ENCODE measurements at places on chromosomes 12 and 14.
A peak's percentile ranks its signal among the peaks of the same experiment; 100 is the strongest.

DNA sequence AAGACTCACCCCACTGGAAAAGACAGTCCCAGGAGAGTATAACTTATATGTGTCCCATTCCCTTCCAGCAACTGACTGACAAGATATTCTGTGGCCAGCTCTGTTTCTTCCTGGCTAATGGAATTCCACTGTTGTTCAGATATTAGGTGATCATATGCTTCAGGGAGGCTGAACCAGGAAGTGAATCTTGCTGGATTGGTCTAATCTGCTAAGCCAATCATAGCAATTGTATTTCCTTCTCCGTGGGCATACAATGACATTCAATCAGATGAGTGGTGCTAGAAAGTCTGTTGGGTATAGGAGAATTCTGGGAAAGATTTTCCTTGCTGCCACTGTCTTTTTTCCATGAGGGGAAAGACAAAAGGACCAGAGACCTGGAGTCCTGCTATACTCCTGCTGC is 12.1 kb downstream of the PYGL start:
- H3K4me3 ChIP-seq = no peak overlapping the region
- no peak overlapping the region for H3K27ac ChIP-seq
- no peaks in the 10 kb centered on the region for H3K27me3 ChIP-seq

DNA sequence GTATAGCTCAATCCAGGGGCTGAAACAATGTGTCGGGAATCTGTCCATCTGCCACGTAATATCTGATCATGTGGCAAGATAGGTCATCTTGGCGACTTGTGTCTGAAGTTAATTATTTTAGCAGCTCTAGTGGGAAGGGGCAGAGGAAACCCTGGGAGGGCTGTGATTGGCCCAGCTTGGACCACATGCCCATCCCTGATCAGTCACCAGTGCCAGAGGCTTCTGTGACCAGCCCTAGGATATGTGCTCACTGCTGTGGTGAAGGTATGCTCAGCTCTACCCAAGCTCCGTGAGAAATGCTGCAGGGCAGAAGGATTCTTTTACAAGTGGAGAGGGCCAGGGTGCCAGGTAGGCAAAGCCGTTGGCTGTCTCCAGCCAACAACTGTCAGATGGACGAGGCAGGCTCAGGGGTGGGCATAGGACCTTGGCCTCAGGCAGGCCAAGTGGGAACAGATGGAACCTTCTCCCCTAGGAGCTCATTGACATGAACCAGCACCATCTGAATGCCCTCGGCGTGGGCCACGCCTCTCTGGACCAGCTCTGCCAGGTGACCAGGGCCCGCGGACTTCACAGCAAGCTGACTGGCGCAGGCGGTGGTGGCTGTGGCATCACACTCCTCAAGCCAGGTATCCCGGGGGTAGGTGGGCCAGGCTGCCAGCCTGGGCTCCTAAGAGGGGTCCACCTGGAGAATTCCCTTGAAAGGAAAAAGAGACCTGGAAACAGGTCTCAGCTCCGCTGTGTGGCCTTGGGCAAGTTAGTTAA is 21.1 kb downstream of the MVK start:
- peaks cover 8% of the 10 kb centered on the region for H3K4me1 ChIP-seq
- H3K27ac ChIP-seq = no peak overlapping the region
- no peaks in the 10 kb centered on the region for H3K27me3 ChIP-seq
- DNase-seq = no peak
- no peaks in the 10 kb centered on the region for H3K36me3 ChIP-seq

GRCh38 chr12:12210983-12211382 is 55.9 kb downstream of the LRP6 start:
- DNase-seq = no peak
- no peaks in the 10 kb centered on the region for H3K4me1 ChIP-seq
- H3K4me3 ChIP-seq = no peak overlapping the region
- H3K27ac ChIP-seq = no peak overlapping the region
- H3K27me3 ChIP-seq = no peaks in the 10 kb centered on the region
- H3K36me3 ChIP-seq = no peaks in the 10 kb centered on the region

DNA sequence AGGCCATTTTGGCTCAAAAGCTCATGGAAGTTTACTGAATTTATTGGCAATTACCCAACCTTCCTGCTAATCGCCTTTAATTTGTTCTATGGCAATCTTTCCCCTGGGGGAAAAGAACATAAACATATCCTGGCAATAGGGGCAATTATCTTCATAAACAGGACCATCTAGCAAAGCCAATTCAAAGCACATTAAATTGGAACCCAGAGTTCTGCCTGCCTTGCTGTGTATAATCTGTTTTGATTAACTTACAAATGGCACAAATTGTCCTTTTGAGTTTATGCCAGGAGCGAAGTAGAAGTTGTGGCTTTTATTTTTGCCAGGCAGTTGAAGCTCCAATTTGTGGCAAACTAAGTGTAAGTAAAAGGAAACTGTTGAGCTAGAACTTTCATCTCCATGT is 68.6 kb downstream of the C12orf50 start:
- H3K4me1 ChIP-seq = no peaks in the 10 kb centered on the region
- no peak for DNase-seq
- H3K36me3 ChIP-seq = no peaks in the 10 kb centered on the region
- H3K4me3 ChIP-seq = no peak overlapping the region
- H3K27me3 ChIP-seq = no peaks in the 10 kb centered on the region

GRCh38 chr14:78959674-78960264 is 789.6 kb downstream of the NRXN3 start:
- no peaks in the 10 kb centered on the region for H3K4me1 ChIP-seq
- DNase-seq = peak; percentile 42
- H3K36me3 ChIP-seq = no peaks in the 10 kb centered on the region
- no peak overlapping the region for H3K27ac ChIP-seq

DNA sequence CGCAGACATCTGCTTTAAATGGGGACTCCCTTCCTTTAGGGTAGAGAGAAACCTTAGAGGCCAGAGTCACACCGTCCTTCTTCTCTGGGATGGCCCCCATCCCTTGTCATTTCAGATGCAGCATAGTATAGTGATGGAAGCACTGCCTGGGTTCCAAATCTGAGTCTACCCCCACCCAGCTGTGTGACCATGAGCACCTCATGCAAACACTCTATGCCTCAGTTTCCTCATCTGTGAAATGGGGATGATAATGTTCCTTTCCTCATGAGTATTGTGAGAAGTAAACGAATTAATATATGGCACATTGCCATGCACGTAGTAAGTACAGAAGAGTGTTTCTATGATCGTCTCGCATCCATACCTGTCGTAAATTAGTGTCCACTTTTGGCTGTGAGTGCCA is 241.9 kb downstream of the SLC41A2 start:
- DNase-seq = no peak
- no peaks in the 10 kb centered on the region for H3K27me3 ChIP-seq
- no peak overlapping the region for H3K4me3 ChIP-seq
- no peaks in the 10 kb centered on the region for H3K4me1 ChIP-seq
- no peaks in the 10 kb centered on the region for H3K36me3 ChIP-seq
- H3K27ac ChIP-seq = no peak overlapping the region

GRCh38 chr14:20512177-20512905 is 7.0 kb downstream of the RNASE10 start:
- no peak overlapping the region for H3K4me3 ChIP-seq
- no peak for DNase-seq
- H3K27me3 ChIP-seq = no peaks in the 10 kb centered on the region
- H3K27ac ChIP-seq = no peak overlapping the region

GRCh38 chr12:30719060-30719459 is 23.4 kb upstream of the IPO8 start:
- H3K36me3 ChIP-seq = peaks cover 20% of the 10 kb centered on the region
- no peaks in the 10 kb centered on the region for H3K4me1 ChIP-seq
- H3K27ac ChIP-seq = no peak overlapping the region
- no peaks in the 10 kb centered on the region for H3K27me3 ChIP-seq
- no peak overlapping the region for H3K4me3 ChIP-seq
- no peak for DNase-seq

GRCh38 chr12:22610131-22610530 is 14.8 kb upstream of the ETNK1 start:
- no peaks in the 10 kb centered on the region for H3K36me3 ChIP-seq
- H3K4me1 ChIP-seq = no peaks in the 10 kb centered on the region
- H3K27ac ChIP-seq = no peak overlapping the region
- no peak overlapping the region for H3K4me3 ChIP-seq
- no peak for DNase-seq

- H3K36me3 ChIP-seq = no peaks in the 10 kb centered on the region
- H3K27me3 ChIP-seq = no peaks in the 10 kb centered on the region
- no peak overlapping the region for H3K27ac ChIP-seq
- DNase-seq = no peak
These were observed 66.0 kb upstream of the DHRS4 start for GRCh38 chr14:23887536-23887935.

DNA sequence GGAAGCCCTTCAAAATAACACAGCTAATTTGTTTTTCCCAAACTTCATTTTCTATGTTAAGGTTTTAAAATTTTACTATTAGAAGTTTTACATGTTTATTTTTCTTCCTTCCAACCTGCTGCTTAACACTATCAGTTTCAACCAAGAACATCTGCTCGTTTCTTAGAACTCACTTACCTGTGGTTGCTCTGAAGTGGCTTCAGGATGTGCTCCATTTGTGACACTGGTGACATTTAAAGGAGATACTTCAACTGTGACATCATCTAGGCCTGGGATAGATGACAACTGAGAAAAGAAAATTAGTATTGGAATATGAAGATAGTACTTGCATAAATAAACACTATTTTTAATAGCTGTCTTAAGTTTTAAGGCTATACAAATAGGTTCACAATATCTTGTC is 17.9 kb downstream of the WASHC3 start:
- H3K4me3 ChIP-seq = no peak overlapping the region
- H3K36me3 ChIP-seq = no peaks in the 10 kb centered on the region
- no peak for DNase-seq

GRCh38 chr14:36485773-36486172 is 34.3 kb downstream of the NKX2-1 start:
- H3K4me3 ChIP-seq = no peak overlapping the region
- H3K27me3 ChIP-seq = no peaks in the 10 kb centered on the region
- no peaks in the 10 kb centered on the region for H3K4me1 ChIP-seq
- DNase-seq = no peak

GRCh38 chr12:90102957-90103652 is 394.5 kb upstream of the ATP2B1 start:
- no peak overlapping the region for H3K27ac ChIP-seq
- DNase-seq = no peak
- no peaks in the 10 kb centered on the region for H3K36me3 ChIP-seq
- H3K27me3 ChIP-seq = no peaks in the 10 kb centered on the region

DNA sequence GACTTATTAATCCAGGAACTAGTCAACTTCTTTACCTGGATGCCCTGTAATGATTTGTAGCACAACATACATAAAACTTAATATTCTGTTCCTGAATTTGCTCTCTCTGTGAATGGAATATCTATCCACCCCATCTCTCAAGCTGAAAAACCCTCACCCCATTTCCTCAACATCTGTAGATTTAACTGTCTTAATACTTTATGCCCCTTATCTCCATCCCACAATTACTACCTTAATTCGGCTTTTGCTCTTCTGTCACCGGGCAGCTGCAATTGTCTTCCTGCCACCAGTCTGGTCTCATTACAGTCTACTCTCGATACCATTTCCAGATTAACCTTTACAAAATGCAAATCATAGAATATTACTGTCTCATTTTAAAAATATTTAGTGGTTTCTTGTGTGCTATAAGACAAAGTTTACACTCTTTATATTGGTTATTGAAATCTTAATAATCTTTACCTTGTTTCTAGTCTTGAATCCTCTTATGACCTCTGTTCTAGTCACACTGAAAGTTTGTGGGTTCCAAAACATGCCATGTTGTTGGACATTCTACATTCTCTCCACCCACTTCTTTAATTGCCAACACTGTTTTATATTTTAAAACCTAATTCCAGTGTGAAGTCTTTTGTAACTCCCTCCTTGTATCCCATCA is 347.3 kb downstream of the RAD51B start:
- no peak for DNase-seq
- H3K4me3 ChIP-seq = no peak overlapping the region
- peaks cover 6% of the 10 kb centered on the region for H3K4me1 ChIP-seq
- H3K27me3 ChIP-seq = no peaks in the 10 kb centered on the region
- no peaks in the 10 kb centered on the region for H3K36me3 ChIP-seq

GRCh38 chr12:2016862-2017545 is 12.7 kb upstream of the DCP1B start:
- no peak overlapping the region for H3K4me3 ChIP-seq
- no peak for DNase-seq
- no peaks in the 10 kb centered on the region for H3K4me1 ChIP-seq
- H3K27ac ChIP-seq = no peak overlapping the region

GRCh38 chr12:20524113-20524512 is 155.8 kb downstream of the PDE3A start:
- H3K27ac ChIP-seq = no peak overlapping the region
- H3K27me3 ChIP-seq = no peaks in the 10 kb centered on the region
- no peaks in the 10 kb centered on the region for H3K36me3 ChIP-seq
- DNase-seq = no peak
- H3K4me3 ChIP-seq = no peak overlapping the region

GRCh38 chr14:53004976-53005375 is 54.1 kb upstream of the FERMT2 start:
- no peak for DNase-seq
- H3K36me3 ChIP-seq = no peaks in the 10 kb centered on the region
- H3K27ac ChIP-seq = no peak overlapping the region
- no peaks in the 10 kb centered on the region for H3K27me3 ChIP-seq
- H3K4me3 ChIP-seq = no peak overlapping the region

DNA sequence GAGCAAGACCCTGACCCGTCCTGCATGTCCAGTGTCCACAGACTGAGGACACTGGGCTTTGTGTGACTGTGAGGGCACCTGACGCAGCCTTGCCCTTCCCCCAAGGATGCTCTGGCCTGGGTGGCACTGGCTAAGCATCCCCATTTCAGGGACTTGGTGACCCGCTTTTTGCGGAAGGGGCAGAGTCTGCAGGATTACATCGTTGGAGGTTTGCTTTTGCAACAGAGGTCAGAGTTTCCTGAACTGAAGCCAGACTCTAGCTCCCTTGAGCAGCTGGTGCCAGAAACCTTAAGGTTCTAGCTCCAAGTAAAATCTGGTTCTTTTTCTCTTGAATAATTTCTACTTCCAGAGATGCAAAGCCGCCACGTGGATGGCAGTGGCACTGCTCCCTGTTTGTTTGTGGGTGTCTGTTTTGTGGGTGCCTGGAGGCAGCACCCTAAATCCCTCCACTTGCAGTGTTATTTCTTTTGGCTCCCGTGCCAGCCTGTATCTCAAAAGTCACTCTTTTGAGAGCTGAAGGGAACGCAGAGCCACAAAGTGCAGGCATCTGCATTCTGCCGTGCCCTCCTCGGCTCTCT is 184.7 kb downstream of the TSPAN9 start:
- H3K4me3 ChIP-seq = no peak overlapping the region
- H3K27ac ChIP-seq = no peak overlapping the region
- DNase-seq = no peak
- H3K36me3 ChIP-seq = no peaks in the 10 kb centered on the region
- no peaks in the 10 kb centered on the region for H3K4me1 ChIP-seq

GRCh38 chr12:69042970-69043369 is 110.0 kb upstream of the CPM start:
- H3K36me3 ChIP-seq = no peaks in the 10 kb centered on the region
- no peak overlapping the region for H3K4me3 ChIP-seq
- DNase-seq = no peak
- H3K27ac ChIP-seq = no peak overlapping the region

DNA sequence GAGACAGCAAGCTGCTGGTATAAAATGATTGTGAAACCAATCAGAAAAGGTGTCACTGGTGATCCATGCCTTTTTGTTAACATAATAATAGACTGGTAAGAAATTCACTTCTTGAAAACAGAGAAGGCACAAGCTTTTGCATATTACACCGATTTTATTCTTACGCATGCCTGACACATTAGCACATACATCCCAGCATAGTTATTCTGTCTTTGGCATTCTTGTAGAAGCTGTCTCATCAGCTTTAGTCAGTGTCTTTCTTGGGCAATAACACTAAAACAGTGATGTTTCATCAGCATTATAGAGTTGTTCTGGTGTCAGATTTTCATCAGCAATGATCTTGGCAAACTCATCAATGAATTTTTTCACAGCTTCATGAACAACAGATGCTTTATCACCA is 283.4 kb upstream of the TMTC1 start:
- H3K36me3 ChIP-seq = no peaks in the 10 kb centered on the region
- no peak overlapping the region for H3K4me3 ChIP-seq
- no peaks in the 10 kb centered on the region for H3K4me1 ChIP-seq
- no peaks in the 10 kb centered on the region for H3K27me3 ChIP-seq

Measured in Panc1 (cell line).